ENCODE measurements at places on chromosomes 11 and 22.

- peak; percentile 40 for DNase-seq
Measured at GRCh38 chr22:50261615-50262459, at the start of gene MAPK12. MAPK12 (minus strand) TSS chr22:50261683; CDS start chr22:50261509, 174 bp downstream.

DNA sequence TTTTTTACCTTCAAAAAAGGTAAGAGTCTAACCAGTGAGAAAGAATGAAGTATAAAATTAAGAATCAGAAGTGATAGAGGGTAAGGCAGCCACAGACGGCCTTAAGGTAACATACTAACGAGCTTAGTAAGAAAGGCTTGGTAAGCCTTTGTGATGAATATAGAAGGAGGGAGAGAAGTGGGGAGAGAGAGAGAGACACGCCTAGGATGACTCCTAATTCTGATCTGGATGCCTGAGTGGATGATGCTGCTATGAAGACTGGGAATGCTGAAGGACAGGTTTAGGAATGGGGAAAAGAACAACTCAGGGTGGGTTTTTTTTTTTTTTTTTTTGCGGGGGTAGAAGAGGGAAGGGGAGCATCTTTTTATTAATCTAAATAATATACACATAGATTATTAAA lies 4.8 kb downstream of the FBXO3 start:
- no peak for DNase-seq

DNA sequence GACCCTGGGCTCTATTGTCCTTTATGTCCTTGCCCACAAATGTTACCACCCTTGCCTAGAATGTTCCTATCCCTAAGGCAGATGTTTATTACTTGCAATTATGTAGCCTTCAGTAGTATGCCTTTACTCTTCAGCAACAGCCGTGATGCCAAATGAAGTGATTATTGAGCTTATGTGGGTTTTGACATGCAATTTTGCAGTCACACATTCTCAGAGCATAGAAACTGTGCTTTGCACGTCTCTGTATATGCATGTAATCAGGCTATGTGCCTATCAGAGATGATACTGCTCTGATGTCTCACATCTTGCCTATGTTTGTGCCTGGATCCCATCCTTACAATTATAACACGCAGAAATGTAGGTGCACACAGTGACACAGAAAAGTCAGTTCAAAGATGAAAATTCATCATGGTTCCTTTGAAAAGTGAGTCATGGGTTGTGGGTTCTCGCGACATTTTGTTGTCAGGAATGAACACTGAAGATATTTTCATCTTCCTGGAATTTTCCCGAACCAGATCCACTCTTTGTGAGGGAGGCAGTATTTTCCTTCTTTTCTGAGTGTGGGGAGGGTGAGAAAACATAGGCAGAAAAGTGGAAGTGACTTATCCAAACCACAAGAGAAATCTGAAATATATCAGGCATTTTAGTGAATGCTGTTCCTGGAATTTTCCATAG lies 81.1 kb downstream of the BMAL1 start:
- DNase-seq = peak; percentile 42

- DNase-seq = no peak
Measured at GRCh38 chr11:26743622-26744021, 21.8 kb upstream of the SLC5A12 start.
